ENCODE measurements at places on chromosomes 12 and 14.

DNA sequence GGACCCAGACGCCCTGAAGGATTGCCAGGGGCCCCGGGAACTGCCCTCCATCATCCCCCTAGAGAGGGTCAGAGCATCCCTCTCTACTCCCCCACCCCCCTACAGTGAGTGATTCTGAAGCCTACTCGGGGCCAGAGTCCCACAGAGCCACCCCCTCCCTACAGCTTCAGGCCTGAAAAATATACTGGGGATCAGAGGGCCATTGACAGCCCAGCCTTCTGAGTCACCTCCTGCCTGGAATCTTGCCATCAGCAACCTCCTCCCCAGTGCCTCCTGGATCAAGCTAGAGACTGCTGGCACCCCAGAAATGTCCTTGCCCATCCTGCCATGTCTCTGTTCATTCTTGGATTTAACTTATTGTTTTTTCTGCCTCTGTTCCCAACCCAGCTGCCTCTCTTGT lies 21.7 kb upstream of the MIA2 start:
- DNase-seq, result peak; percentile 8

DNA sequence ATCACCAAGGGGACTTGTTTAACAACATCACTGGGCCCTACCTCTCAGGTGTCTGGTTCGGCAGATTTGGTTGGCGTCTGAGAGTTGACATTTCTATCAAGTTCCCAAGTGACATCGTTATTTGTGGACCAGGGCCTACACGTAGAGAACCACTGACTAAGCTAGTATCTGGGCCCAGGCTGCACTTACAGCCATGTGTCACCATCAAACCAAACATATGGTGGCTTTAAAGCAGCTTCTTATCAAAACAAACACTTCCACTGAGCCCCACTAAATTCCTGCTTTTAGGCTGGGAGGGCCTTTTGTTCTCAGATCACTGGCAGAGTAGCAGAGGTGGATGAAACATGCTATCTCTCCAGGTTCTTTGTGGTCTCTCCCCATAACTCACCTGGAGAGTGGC lies 220.5 kb downstream of the PELI2 start:
- DNase-seq, result peak; percentile 5

GRCh38 chr14:20801726-20802125 lies 918 bp downstream of the RNASE1 start:
- DNase-seq, result no peak

DNA sequence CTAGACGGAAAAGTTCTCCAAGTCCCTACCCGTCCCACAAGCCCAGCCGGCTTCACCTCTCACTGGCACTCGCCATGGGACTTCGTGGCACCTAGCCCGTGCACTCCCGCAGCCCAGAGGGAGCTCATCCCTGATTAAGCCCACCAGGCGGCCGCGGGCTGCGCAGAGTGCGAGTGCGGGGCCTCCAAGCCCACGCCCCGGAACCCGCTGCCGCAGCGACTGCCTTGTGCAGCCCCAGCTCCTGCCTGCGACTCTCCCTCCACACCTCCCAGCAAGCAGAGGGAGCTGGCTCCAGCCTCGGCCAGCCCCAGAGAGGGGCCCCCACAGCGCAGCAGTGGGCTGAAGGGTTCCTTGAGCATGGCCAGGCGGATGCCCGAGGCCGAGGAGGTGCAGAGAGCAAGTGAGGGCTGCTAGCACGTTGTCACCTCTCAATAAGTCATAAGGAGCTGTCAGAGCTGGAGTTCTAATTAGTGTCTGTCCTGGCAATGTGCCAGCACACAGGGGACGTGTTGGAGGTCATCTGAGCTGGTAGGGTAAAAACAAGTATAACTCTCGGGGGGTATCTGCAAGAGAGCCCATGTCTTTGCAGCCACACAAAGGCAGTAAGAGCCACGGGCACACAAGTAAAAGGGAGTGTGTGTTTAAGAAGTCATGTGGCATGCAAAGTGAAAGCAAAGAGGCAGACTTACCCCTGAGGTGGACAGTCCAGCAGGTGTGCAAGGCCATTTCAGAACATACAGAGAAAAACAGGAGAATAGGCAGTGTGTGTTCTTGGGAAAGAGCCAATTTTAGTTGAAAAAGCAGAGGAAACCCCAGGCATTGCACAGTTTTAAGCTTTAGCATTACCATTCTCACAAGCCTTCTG lies 27.1 kb upstream of the TMTC2 start:
- no peak for DNase-seq

- DNase-seq, result no peak
These were observed 479.7 kb downstream of the FSCB start for GRCh38 chr14:44027397-44027796.

DNA sequence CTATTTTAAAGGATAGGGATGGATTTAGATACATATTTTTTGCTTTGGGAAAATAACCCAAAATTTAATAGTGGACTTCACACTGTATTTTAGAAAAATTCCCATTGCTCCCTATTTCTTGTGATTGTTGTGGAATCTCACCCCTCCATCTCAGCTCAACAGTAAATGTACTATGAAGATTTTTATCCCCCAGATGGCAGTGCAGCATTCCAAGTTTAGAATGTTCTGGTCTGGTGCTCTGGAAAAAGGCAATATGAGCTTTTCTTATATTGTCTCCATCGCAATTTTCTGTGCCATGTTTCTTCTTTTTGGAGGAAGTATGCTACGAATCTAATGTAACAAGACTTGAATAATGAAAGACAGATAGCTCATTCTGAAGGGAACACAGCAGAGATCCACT lies 471.7 kb upstream of the SYT1 start:
- DNase-seq, result peak; percentile 27

- DNase-seq, result no peak
These were observed 18.8 kb downstream of the EGLN3 start for GRCh38 chr14:33932033-33932432.

GRCh38 chr12:49093792-49094159 lies 825 bp downstream of the DHH start:
- DNase-seq, result no peak

DNA sequence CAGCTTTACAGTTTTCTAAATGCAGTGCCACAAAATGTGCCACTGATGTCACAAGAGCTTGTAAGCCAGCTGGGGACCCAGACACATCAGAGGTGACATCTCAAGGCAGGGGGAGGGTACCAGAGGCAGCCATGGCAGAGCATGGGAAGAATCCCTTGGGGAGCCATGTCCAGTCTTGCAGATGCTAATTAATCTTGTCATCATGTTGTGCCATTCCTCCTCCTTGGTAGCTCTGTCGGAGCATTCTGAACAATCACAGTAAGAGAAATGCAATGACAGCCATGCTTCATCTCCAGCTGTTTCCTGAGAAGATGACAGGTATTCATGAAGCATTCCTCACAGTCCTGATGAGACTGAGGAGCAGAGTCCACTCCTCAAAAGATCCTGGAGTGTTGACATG lies 287.9 kb downstream of the RPAP3 start:
- DNase-seq, result no peak

DNA sequence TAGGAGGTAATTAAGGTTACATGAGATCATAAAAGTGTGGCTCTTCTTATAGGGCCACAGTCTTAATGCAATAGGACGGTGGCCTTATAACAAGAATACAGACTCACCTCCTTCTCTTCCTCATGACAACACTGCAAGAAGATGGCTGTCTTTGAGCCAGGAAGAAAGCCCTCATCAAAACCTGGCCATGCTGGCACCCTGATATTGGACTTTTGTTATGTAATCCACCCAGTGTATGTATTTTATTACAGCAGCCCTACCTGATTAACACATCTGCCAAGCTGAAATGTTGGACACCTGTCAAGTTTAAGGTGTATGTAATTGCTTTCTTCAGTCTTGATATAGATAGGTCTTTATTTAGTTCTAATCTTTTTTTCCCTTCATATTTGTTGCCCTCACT lies 217.0 kb downstream of the GPHN start:
- no peak for DNase-seq

DNA sequence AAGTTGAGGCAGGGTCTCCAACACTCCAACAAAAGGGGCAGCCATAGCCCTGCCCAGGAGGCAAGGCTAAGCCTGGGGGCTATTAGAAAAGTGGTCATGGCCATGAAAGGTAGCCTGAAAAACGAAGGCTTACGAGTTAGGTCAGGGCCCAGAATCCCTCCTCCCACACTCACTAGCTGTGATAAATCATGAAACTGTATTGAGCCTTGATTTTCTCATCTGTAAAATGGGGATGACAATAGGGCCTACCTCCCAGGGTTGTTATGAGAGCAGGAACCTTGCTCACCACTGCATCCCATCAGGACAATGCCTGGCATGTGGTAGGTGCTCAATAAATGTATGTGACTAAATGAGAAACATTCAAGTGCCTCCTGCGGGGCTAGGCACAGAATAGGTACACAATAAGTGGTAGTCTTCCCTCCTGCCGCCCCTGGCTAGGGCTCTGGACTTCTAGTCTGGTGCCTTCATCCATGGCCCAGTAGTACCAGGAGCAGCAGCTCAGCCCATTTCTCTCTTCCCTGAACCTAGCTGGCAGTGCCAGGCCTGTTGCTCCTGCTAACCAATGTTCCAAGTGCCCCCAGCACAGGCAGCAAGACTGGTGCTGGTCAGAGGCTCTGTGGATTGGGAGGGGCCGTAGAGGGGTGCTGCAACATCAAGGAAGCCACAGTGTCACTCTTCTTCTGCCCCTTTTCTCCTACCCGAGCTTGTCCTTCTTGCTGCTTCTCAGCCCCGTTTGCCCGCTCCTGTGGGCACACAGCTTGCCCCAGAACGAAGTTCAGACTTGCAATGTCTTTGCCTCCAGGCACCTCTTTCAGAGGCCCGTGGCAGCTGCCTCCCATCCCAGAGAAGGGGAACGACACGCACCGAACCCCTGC lies 7.8 kb downstream of the PGF start:
- DNase-seq, result no peak

DNA sequence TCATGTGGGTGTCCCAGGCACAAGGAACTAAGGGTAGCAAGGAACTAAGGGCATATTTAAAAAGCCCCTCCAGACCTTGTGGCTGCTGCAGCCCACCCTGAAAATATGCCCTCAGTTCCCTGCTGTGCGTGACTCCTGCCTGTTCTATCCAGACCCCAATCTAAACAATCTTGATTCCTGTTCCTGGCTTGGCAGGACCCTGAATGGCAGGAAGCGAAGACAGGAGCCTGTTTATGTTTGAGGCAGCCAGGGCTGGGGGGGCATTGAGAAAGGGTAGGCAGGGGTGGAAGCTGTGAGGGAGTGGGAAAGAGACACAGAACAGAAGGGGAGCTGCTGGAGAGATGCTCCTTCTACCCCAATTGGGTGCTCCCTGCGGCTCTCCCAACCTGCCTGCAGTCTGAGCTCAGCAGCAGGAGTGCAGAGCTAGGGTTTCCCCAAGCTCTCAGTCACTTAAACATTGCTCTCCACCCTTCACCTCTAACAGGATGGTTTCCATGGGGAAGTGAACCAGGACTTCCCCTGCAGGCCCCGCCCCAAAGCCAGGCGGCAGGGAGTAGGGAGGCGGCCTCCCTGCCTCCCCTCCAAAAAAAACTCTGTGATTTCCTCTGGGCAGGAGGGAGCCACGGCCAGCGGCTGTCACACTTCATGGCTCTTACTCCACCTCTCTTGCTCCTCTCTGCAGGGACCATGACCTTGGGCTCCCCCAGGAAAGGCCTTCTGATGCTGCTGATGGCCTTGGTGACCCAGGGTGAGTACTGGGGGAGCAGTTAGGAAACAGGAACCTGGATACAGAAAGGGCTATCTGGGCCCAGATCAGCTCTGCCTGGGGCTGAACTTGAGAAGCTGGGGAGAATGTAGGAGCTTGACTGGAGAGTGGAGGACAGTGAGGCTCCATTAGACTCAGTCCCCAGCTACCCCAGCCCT lies 4.7 kb downstream of the ACVRL1 start:
- no peak for DNase-seq

GRCh38 chr12:88556213-88556774 lies 24.0 kb downstream of the KITLG start:
- DNase-seq, result no peak

DNA sequence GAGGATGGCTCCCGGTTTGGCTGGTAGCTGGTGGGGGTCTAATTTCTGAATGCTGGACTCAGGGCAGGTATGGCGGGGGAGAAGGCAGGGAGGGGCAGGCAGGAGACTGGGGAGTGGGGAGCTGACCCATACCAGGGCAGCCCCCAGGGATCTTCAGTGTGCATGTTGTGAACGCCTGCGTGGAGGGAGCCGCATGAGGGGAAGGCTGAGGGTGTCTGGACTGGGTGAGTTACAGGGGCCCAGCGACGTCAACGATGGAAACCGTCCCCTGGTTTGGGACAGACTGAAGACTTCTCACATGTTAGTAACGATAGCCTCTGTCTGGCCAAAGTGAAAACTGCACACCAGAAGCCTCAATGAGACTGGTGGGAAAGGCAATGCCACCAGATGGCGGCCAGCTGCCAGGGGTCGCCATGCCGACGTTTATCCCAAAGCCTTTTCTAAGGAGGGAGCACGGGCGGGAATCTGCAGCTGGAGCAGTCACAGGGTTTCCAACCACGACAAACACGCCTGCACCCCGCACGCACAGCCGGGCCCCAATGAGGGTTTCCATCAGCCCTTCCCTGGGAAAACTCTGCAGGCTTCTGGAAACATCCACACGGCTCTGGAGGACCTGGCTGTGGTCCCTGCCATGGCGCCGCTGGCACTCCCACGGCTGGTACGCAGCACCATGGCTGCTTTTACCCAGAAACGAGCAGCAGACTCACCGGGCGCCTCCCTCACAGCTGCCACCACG lies 14.0 kb downstream of the PGAM5 start:
- DNase-seq, result no peak

DNA sequence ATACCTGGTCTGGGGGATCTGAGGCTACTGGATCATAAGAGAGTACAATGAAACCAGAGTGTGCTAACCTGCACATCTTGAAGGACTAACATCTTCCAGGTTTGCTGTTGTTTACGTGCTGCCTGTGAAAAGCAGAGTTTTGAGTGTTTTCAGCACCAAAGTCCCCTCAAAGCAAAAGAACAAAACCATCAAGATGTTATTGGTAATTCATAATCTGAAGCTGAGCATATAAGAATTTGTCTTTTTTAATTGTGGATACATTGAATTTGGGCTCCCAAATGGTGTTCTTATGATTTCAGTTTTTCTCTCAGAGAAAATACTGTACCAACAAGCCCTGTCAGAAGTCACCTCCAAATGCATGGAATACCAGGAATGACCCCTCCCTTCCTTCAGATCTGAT lies 110.2 kb downstream of the BTG1 start:
- DNase-seq, result no peak

DNA sequence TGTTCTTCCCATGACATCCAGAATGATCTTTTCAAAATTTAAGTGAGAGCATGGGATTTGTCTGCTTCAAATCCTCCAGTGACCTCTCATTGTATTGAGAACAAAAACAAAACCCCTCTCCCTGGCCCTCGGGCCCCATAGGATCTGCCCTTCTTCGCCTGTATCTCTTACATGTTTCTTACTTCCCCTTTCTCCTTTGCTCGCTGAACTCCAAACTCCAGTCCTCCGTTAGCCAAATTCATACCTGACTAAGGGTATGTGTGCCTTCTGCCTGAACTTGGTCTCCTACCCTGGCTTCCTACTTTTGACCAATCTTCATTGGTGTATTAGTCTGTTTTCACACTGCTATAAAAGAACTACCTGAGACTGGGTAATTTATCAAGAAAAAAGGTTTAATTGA lies 13.2 kb upstream of the TSPAN11 start:
- no peak for DNase-seq

DNA sequence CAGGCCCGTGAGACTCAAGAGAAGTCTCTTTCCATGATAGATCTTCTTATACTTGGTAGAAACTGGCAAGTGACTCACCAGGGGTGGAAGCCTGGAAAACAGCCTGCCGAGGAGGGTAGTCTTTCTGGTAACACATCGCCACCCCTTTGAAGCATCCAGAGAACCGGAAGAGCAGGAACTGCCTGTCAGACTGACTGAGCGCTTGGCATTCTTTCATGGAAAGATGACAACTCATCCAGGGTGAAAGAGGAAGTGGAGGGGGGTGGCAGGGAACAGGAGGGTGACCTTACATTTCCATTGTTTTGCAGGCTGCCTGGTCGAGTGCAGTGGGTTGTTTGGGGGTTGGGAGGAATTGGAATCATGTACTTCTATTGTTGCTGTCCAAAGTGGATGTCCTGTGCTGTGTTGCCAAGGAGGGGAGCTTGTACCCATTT lies 34.5 kb downstream of the PRKCH start:
- DNase-seq, result no peak

Measured in HFFc6 (cell line).